ENCODE measurements at places on chromosomes 2 and 18.

DNA sequence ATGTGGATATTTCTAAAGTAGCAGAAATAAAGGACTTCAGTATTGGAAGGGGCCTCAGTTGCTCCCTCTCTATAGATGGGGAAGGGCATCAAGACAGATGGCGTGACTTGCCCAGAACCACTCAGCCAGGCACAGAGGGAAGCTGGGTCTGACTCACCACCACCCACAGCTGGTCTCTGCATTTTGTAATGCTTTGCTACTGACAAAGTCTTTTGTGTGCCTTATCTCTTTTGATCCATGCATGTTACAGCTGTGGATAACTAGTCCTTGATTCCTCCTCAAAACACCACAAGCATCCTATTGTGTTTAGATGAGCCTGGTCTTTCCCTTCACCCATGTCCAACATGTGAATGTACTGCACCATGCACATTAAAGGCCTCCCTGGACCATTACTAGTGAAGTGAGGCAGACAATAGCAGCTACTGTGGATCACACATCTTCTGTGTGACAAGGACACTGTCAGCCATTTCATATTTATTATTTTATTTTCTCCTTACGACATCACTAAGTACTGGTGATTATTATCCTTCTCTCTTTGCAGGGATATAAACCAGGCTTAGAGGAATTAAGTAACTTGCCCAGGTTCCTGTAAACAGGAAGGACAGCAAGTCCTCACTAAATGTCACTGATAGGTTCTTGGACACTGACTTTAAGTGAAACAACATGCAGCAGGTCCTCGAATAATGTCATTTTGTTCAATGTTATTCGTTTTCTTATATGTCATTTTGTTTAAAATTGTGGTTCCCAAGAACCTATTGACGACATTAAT, 29.6 kb upstream of the IL37 start:
- no peak for DNase-seq

- no peak for DNase-seq
These were observed 48.7 kb upstream of the RGPD4 start for GRCh38 chr2:107777974-107778373.

GRCh38 chr18:11826836-11827235, 24.4 kb upstream of the CHMP1B start:
- DNase-seq = no peak

DNA sequence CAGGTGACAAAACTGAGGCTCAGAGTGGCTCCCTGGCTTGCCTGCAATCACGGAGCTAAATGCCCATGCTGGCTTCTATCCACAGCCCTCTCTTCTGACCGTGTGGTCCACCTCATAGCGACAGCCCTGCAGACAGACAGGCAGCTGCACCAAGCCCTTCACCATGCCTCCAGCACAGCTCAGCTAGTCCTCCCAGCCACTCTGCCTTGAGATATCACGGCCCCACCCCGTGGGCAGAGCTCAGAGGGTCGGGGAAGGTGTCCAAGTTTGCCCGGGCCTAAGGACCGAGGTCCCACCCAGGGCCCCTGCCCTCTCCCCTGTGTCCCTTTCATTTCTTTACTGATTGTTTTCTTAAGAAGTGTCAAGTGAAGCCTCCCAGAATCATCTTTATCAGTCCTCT, 128.2 kb upstream of the GLI2 start:
- DNase-seq = no peak

DNA sequence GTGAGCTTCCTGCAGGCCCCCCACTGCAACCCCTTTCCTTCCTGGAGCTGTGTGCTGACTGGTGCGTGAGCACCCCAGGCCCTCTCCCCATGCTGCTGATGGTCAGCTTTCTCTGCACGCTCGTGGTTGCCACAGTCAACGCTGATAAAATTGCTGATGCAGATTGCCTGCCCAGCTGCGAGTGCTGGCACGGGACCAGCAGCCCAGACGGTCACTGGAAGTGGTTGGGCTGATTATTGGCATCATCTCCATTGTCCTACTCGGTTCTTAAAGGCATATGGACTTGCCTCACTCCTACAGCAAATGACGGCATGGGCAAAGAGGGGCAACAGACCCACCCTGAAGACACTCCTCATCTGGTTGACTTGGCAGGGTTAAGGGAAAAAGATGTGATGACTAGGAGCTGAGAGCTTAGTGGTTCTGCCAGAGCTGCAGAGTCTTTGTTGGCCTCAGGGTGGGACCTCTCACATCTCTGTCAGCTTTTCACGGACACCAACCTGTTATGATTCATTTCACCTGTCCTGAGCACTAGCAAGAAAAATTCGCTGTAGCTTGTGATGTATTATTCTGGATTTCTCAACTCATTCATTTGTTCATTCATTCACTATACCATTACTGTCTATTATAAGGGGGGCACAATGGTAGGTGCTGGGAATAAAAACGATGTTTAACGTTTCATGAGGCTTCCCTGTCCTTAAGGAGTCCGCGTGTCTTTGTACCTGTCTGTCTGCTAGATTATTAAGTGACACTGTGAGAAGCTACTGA, 38.4 kb downstream of the PAX8 start:
- no peak for DNase-seq

DNA sequence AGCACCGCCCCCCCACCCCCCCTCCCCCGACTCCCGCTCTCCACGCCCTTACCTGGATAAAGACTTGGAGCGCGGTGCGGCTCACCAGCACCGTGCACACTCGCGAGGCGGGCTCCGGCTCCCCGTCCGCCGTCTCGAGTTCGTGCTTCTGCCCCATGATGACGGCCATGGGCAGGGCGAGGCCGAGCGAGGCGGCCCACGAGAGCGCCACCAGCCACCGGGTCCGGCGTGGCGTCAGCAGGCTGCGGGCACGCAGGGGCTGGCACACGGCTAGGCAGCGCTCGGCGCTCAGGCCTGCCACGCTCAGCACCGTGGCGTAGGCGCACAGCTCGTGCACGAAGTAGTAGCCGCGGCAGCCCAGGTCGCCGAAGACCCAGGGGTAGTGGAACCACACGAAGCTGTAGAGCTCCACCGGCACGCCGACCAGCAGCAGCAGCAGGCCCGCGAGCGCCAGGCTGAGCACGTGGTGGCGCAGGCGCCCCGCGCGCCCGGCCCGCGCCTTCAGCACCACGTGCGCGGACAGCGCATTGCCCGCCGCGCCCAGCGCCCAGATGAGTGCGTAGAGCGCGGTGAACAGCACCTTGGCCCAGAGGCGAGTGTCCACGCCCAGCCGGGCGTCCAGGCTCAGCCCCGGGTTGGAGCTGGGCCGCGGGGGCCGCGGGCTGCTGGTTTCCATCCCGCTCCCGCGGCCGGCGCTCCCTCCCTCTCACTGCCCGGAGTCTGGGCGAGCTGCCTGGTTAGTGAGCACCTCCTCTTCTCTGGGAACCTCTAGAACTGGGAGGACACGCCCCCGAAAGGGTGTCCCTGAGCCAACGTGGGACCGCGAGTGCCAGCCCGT, at the start of gene NTSR2:
Gene NTSR2, minus strand, starts transcription at position 742 of the 838 bp plus-strand sequence. Its CDS starts 66 bp downstream, at position 676.
- DNase-seq = no peak

- no peak for DNase-seq
These were observed 71.2 kb downstream of the CERKL start for GRCh38 chr2:181585732-181586131.

DNA sequence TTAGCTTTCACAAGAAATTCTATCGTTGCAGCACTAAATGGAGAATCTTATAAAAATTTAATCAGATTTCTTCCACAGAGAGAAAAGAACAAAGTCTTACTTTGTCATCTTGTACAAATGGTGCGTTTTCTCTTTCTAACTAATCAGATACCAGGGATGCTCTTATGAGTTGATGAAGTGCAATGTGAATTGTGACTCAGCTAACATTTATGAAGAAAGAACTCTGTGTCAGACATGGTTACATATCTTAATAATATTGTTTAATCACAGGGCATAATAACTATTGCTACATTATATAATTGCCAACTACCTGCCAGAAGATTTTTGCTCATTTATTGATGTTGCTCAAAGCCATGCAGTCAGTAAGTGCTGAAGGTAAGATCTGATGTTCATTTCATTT, 465.0 kb downstream of the CCDC85A start:
- DNase-seq = no peak

DNA sequence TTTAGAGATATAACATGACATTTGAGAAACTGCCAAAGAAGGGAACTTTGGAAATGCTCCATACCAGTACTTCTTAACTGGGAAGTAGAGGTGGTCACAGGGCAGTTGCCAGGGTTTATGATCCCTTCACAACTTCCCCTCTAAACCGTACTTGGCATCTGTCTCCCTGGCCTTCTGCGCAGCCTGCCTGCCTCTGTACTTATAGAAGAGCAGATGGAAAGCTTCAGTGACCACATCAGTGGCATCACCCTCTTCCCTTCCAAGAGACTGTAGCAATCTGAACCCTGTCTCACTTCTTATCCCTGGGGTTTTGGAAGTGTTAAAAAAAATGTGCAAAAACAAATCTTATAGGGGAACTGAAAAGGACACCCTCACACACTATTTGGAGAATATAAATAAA, 64.1 kb downstream of the EIF2AK3 start:
- no peak for DNase-seq

DNA sequence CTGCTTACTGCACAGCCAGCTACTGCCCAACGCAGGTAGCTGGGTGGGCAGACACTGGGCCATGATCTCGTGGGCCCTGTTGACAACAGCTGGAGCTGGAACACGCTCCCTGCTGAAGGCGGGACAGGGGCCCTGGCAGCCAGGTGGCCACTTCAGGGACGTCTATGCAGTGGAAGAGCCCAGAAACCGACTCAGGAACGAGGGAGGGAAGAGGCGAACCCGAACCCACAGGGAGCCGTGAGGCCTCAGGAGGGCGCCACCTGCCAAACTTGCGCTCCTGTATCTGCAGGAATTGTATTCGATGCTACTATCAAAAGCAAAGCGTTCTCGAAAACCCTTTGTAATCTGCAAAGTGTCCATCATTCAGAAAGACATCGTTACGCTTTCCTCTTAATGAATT, 198.4 kb downstream of the EIPR1 start:
- no peak for DNase-seq

- no peak for DNase-seq
These were observed 47.7 kb upstream of the EHBP1 start for GRCh38 chr2:62657783-62658182.

DNA sequence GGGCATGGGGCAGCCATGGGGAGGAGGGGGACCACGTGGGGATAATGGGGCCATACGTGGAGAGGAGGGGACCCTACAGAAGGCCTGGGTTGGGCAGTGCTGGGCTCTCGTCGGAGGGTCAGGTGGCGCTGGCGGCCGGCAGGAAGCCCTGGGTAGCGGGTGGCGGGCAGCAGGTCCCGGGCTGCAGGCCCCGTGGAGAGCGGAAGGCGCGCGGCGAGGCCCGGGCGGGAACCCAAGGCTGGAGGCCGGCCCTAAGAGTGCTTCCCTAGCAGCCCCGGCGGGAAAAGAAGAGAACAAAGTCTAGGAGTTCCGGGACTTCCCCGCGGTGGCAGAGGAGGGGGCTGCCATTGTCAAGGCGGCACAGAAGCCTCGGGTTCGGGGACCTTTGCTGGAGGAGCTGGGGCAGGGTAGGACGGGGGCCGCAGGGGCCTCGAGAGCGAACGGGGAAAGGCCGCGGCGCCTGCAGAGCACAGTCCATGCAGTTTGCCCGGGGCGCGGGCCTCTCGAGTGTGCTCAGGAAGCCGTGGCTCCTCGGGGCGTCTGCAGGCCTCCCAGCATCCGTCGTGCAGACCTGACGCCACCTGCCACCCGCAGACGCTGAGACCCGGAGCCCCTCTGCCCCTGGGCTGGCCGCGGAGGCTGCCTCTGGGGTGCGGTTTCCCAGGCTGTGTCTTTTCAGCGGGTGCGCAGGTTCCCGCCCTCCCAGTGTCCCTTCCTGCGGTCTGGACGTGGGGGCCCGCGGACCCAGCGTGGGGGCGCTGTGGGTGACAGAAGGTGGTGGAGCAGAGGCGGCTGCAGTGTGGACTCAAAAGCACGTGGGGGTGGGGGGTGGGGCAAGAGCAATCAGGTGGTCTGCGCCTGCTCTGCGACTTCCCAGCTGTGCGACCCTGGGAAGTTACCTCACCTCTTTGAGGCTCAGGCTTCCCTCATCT, 19.4 kb upstream of the NCL start:
- no peak for DNase-seq

GRCh38 chr2:221166292-221166691, 405.8 kb downstream of the EPHA4 start:
- no peak for DNase-seq

- no peak for DNase-seq
These were observed 66.0 kb upstream of the PMAIP1 start for GRCh38 chr18:59833785-59834184.

- DNase-seq = no peak
These were observed 166.2 kb downstream of the FTCDNL1 start for GRCh38 chr2:199684832-199685231.

GRCh38 chr2:239596253-239596652, 195.4 kb upstream of the HDAC4 start:
- no peak for DNase-seq

GRCh38 chr18:31740180-31740579, 20.5 kb downstream of the SLC25A52 start:
- DNase-seq = no peak

DNA sequence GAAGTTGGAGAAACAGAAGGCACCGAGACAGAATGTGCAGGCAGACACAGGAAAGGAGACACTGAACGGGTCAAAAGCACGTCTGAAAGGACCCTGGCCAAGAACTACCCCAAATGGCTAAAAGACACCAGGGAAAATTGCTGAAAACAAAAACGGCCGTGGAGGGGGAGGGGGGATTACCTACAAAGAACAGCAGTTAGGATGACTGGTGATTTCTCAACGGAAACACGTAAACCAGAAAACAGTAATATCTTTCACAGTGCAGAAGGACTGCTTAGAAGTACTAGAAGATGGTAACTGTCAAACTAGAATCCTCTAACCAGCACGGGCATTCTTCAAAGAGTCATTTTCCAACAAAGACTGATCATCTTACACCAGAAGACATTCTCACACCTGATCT, 142.6 kb downstream of the HDAC4 start:
- no peak for DNase-seq

- DNase-seq = no peak
These were observed 940.4 kb downstream of the ERBB4 start for GRCh38 chr2:211598238-211598637.

- no peak for DNase-seq
These were observed 112.7 kb downstream of the OTX1 start for GRCh38 chr2:63163161-63163820.

- no peak for DNase-seq
These were observed 60.7 kb upstream of the DSC1 start for GRCh38 chr18:31223371-31223770.

DNA sequence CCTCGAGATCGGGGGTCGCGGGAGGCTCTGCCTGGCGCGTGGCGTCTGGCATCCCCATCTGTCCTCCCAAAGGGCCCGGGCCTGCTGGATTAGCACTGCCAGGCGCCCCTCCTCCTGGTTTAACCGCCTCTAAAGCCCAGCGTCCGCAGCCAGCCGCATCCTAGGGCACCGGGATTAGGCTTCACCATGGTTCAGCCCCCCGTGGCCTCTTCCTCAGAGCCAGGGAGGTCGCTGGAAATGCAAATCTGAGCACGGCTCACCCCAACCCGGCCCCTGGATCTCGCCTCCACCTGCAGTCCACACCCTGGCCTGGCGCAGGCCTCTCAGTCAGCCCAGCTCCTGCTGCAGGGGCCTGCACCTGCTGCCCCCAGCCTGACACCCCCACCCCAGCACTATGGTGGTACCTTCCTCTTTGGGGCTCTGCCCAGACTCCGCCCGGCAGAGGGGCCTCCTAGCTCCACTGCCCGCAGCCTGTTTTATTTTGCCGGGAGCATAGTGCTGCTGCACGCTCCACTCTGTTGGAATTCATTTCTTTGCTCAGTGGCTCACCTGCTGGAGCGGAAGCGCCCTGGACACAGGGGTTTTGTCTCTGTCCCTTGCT, 13.2 kb downstream of the PRELID3A start:
- DNase-seq = no peak
